Jurkat, Clone E6-1 (cell line): ENCODE measurements at places on chromosomes 13 and 19.

GRCh38 chr13:51823359-51823758 is 19.4 kb upstream of the DHRS12 start:
- no peak for DNase-seq

- DNase-seq: no peak
Observed at GRCh38 chr19:16383584-16384161, 59.0 kb downstream of the KLF2 start.

GRCh38 chr19:36152019-36152351 is 262 bp downstream of the COX7A1 start:
- DNase-seq: no peak

DNA sequence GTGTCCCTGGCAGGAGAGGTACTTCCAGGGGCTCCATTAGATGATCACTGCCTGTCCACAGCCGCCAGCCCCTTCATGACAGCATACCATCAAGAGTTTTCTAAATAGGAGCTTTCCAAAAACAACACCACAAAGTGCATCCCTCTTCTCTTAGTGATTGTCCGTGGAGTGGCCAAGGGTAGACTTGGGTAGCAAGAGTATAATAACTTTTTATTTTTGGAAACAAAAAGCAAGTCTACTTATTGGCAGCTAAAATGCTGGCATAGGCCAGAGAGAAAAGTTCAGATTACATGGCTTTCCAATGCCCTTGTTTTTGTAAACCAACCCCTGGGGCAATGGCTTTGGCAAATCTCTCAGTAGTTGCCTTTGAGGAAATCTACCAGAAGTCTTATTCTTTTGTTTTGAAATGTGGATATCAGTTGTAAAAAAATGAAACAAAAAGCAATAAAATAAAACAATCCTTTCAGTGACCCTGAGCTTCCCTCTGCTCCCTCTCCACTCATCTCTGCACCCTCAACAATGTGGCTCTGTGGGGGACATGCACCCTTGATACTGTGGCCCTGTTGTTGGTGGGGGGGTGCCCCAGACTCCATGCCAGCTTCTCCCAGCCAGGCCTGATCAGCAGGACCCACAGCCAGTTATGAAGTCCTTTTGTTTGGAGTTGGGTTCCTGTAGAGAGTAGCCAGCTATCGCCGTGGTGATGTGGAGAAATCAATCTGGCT is 294.1 kb downstream of the DLEU7 start:
- DNase-seq: no peak

- no peak for DNase-seq
Observed at GRCh38 chr19:57606931-57607330, 7.1 kb upstream of the ZNF134 start.

DNA sequence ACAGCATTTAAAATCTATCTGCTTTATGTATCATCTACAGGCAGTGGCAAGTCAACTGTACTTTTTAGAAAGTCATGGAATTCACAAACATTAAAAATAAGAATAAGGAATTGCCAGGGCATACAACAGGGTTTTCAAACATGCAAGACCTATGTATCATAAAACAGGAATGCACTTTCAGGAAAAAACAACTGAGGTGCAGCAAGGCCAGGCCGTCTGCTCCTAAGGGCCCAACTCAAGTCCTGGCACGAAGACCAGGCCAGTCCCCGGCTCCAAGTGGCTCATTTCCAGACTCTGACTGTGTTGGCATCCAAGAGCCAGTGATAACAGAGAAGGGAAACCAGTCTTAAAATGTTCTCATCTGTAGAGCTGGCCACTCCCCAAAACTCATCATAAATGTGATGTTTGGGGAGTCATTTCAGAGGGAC is 7.1 kb downstream of the RFX2 start:
- no peak for DNase-seq

DNA sequence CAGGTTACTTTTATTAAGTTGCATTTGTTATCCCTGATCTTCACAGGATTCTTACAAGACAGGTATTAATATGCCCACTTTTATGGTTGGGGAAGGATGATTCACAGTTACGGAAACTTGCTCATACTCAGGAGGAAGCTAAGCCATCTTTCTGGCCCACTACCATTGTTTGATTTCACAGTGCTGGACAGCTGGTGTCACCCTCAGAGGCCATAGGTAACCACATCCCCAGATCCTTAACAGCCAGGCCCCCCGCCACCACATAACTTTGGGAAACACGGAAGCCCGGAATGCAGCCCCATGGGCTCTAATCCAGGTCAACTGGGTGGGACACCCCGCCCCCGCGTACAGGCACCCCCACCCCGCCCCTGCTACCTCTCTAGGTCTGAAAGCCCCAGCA is 119.7 kb downstream of the IRS2 start:
- no peak for DNase-seq

- DNase-seq: no peak
Observed at GRCh38 chr19:46845959-46846459, 4.6 kb downstream of the AP2S1 start.

DNA sequence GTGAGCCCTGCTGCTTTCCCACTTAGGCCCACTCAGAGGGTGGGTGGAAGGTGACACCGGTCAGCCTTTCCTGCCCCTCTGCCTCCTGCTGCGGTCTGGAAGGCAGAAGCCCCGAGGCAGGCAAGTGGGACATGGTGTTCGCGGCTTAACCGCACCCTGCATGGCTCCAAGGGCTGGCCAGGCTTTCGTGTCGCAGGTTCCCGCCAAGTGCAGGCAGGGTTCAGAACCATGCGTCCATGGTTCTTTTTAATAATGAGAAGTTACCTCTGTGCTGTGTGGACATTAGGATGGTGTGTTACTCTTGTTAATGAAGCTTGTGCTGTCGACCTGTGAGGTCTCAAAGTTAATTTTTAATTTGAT is 986 bp downstream of the DGKH start:
- DNase-seq: no peak

GRCh38 chr19:37763488-37763887 is 15.9 kb downstream of the ZNF573 start:
- no peak for DNase-seq

DNA sequence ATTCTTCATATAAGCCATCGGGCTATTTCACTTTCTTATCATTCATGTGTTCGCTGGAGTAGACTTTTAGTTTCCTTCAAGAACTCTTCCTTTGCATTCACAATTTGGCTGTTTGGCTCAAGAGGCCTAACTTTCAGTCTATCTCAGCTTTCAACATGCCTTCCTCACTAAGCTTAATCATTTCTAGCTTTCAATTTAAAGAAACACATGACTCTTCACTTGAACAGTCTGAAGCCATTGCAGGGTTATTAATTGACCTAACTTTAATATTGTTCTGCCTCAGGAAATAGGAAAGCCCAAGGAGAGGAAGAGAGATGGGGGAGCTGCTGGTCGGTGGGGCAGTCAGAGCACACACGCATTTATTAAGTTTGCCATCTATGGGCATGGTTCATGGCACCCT is 158.1 kb downstream of the SUCLA2 start:
- no peak for DNase-seq

- DNase-seq: no peak
Observed at GRCh38 chr19:3266092-3266693, 41.7 kb downstream of the CELF5 start.

DNA sequence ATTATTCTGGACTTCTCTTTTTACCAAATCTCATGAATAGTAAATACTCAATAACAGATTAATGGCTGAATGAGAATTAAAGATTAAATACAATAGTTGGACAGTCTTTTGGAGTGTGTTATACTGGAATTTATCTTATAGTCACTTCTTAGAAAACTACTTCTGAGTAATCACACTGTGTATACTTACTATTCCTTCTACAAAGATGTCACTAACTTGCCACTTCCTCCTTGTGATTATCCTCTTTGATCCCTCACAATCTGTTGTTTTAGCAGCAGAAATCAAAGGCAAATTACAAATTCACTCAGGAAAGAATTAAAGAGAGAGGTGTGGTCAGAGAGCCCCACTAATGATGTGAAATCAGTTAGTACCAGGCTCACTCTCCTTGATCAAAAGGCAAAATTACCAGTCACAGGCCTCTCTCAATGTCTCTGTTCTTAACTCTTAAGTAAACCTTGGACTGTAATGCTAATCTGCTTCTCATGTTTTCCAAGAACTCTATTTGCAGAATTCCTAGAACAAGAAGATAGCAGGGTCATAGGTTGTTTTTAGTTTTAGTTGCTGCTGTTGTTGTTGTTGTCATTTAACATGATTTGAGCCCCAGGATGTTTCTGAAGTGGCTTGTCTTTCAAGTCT is 37.3 kb upstream of the FNDC3A start:
- DNase-seq: peak; percentile 10

DNA sequence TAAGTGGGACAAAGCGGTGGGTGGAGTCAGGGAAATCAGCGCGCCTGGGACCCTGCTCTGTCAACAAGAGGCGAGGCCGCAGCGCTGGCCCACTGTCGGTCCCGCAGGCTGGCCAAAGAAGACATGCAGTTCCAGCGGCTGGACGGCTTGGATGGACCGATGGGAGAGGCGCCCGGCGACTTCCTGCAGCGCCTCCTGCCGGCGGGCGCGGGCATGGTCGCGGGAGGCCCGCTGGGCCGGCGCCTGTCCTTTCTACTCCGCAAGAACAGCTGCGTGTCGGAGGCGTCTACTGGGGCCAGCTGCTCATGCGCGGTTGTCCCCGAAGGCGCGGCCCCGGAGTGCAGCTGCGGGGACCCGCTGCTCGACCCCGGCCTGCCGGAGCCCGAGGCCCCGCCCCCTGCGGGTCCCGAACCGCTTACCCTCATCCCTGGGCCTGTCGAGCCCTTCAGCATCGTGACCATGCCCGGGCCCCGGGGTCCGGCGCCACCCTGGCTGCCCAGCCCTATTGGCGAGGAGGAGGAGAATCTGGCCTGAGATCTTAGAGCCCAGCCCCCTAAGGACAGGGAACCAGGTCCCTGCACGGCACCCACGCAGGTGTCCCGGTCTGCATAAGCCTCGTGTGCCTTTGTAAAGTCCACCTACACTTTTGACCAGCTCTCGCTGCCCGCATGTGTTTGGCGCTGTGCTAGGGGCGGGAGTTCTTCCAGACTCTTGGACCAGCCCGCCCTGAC is 6.1 kb downstream of the BEST2 start:
- no peak for DNase-seq

GRCh38 chr13:100826441-100826840 is 151.8 kb upstream of the TMTC4 start:
- DNase-seq: no peak

DNA sequence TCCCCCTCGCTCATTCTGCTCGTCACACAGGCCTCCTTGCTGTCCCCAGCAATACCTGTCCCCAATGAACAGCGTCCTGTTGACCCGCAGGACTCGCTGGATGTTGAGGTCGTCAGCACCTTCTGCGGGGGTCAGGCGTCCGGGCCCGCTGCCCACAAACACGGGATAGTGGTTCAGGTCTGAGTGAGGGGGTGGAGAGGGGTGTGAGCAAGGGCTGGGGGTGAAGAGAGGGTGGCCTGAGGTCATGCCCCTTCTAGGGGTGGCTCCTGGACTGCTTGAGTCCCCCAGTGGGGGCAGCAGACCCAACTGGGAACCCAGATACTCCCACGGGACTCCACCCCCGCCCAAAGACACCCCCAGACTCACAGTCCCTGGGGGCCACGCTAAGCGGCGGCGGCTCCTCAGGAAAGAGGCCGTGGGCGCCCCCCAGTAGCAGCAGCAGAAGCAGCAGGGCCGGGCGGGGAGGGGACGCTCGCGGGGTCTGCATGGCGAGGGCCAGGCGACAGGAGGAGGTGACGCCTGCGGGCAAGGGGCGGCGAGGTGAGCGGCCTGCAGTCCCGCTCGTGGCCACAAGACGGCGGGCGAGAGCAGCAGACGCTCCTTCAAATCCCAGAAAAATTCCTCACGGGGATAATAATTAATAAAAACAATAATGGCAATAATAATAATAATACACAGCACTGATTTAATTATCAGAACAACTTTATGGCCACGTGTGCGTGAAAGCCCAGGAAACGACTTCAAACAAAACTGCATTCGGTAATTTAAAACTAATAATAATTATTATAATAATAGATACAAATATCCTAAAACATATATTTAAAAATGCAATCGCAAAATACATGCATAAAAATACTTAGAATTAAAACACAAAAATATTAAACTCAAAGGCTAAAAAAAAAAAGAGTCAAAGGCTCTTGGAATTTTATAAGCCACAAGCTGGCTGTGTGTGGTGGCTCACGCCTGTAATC is 1.2 kb downstream of the SEMA6B start:
- no peak for DNase-seq

DNA sequence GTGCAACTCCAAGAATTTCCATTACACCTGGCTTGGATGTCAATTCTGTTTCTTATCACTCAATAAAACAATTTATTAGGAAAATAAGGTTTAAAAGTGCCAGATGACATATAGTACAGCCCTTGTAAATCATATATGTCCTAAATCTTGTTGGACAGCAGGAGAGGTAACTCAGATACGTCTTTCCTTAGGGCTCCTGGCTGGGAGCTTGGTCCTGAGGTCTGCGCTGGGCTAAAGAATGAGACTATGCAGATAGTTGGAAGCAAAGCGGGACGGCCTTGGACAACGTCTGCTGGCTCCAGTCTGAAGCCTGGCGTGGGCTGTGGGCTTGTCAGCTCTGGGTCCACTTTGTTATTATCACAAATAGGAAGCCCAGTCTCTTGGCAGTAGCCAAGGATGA is 377.0 kb downstream of the DLEU7 start:
- no peak for DNase-seq

GRCh38 chr19:21158523-21159135 is 16.8 kb downstream of the ZNF431 start:
- no peak for DNase-seq

- DNase-seq: no peak
Observed at GRCh38 chr13:107590556-107590955, 624.8 kb downstream of the LIG4 start.

- peak; percentile 89 for DNase-seq
Observed at GRCh38 chr13:26186118-26186870, 35.8 kb downstream of the RNF6 start.

GRCh38 chr13:111398196-111398595 is 77.8 kb downstream of the TEX29 start:
- DNase-seq: no peak

DNA sequence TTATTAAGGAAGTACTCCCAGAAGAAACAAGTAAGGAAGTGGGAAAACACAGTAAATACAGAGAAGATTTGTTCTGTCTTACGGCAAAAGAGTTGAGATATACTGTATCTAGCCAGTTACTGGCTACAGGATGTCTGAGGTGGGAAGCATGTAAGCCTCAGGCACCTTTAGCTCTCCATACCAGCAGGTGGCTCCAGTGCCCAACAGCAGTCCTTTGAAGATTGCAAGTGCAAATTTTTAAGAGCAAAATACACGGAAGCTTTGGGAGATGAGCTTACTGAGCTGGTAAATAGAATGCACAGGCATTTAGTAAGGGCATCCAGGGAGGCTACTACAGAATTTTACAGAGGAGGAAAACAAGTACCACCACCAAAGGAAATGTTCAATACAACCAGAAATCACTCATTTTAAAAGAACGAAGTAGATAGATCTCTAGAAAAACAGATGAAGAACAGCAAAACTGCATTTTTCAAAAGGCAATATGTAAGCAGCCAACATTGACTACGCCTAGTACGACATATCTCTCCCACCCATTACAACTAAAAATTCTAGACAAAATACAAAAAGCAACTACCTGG is 57.9 kb upstream of the VSTM2B start:
- peak; percentile 44 for DNase-seq

GRCh38 chr13:113548778-113549621 is 35.6 kb upstream of the TFDP1 start:
- no peak for DNase-seq
